Kidney tubule cell (primary cell): ENCODE measurements at places on chromosomes 7 and 10.

- DNase-seq = peak; percentile 56
Observed at GRCh38 chr10:21517134-21518031, 8.1 kb downstream of the SKIDA1 start.

DNA sequence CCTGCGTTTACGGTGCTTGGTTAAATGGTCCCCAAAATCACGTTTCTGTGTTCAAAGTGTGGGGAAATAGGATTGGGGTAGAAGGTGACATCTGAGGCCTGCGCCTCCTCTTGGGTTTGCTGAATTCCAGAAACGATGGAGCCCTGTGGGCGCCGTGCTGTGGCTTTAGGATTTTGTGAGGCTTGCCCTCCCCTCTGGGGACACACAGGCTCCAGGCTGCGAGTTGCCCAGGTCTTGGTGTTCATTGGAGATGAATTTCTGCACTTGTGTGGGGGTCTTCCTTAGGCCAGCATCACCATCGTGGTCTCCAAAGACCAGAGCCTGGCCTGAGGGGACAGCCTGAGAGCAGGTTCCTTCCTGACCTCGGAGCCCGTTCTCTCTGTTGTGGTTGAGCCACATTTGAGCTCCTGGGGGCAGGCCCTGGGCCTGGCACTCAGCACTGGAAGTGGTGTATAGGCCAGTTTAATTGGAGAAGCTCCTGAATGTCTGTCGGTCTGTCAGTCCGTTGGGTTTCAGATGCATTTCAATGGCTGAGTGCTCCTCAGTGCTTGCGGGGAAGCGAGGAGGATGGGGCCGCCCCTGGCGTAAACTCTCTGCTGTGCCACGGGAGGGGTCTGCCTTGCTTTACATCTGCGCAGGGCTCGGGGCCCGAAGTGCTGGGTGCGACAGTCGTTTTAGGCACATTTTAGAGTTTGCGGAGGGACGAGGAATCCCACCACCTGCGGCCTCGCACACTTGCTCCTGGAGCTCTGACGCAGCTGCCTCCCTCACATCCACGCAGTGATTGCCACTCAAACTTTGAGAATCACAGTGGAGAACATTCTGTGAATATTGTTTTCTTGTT lies 71.7 kb downstream of the DNAJB6 start:
- no peak for DNase-seq

DNA sequence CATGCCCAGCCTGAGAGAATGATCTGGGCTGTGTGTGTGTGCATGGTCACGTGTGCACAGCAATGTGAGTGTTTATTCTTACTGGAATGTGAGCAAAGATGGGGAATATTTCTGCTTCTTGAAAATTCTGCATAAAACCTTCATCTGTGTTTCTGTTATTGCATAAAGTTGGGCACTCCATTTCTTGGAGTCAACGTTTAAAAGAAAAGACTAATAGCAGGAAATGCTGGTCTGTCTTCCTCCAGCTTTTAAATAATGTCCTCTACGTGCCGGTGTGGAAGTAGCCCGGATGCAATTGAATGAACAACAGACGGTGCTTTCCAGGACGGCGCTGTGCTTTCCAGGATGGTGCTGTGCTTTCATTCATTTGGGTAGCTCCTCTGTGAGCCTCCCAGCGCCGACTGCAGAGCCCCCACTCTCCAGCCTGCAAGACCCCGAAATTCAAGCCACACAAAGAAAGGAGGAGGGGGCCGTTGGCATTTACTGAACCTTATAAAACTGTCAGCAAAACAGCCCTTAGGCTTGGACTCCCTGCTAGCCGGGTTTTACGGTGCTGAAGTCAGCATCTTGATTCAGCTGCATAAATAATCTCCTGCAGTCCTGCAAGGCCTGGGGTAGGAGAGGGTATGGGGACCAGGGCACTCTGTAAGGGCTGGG lies 158.2 kb upstream of the PRKCQ start:
- DNase-seq = peak; percentile 68

DNA sequence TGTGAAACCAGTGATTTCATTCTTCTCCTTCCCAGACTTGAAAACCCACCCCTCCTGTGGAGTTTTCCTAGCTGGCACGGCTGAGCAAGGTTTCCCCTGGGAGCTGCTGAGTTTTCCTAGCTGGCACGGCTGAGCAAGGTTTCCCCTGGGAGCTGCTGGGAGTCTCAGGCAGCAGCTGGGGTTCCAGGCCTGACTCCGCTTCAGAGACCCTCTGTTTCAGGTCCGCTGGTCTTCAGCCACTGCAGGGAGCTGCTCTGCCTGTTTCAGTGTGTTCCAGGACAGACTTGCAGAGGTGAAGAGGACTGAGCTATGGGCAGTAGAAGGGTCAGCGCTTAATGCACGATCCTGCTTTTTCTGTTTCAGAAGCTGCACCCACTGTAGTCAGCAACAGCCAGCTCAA lies 104.9 kb downstream of the XRCC2 start:
- DNase-seq = no peak

- peak; percentile 17 for DNase-seq
Observed at GRCh38 chr10:36349445-36350078, 707.5 kb upstream of the FZD8 start.

DNA sequence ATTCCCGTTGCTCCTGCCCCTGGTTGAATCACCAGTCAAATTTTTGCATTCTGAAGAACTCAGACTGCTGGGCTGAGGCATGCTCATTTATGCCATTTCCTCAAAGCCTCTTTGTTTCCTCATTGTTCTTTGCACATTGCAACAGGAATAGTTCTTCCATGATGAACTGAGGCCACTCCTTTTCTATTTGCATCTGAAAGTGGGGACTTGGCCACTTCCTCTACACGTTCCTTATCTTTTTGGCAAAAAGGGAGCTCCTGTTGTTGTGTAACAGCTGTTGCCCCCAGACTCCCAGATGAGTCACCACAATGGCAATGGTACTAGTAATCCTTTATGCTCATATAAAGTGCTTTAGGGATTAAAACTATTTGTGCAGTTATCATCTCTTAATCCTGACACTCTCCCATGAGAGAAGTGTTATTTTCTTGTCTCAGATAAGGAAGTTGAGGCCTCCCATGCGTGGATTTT lies 20.1 kb upstream of the ITPRID1 start:
- DNase-seq = peak; percentile 95

DNA sequence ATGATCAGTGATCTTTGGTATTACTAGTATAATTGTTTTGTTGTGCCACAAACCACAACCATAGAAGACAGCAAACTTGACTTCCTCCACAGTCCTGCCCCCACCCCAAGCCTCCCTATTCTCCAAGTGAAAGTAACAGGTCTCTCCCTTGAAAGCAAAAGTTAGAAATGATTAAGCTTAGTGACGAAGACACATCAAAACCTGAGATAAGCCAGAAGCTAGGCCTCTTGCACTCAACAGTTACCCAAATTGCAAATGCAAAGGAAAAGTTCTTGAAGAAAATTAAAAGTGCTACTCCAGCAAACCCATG lies 7.5 kb downstream of the SAR1A start:
- DNase-seq = peak; percentile 23

GRCh38 chr10:129416956-129417765 lies 49.9 kb upstream of the MGMT start:
- no peak for DNase-seq

DNA sequence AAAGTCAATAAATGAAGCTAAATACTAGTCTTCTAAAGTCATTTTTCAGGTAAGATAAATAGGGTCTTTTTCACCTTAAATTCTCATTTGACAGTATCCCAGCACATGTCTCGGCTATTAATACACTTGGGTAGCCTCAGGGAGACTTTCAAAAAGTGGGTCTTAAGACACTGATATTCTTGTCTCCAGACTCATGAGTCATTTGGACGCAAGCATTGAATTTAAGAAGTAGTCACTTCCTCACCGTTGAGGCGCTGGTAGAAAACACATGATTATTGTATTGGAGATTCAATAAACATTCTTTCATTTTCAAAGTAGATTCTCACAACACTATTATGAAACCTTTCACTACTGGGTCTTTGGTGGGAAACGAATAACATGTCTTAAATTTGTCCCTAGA lies 108.9 kb upstream of the SP8 start:
- no peak for DNase-seq

- DNase-seq = no peak
Observed at GRCh38 chr7:75711656-75712514, 26.9 kb downstream of the HIP1 start.

DNA sequence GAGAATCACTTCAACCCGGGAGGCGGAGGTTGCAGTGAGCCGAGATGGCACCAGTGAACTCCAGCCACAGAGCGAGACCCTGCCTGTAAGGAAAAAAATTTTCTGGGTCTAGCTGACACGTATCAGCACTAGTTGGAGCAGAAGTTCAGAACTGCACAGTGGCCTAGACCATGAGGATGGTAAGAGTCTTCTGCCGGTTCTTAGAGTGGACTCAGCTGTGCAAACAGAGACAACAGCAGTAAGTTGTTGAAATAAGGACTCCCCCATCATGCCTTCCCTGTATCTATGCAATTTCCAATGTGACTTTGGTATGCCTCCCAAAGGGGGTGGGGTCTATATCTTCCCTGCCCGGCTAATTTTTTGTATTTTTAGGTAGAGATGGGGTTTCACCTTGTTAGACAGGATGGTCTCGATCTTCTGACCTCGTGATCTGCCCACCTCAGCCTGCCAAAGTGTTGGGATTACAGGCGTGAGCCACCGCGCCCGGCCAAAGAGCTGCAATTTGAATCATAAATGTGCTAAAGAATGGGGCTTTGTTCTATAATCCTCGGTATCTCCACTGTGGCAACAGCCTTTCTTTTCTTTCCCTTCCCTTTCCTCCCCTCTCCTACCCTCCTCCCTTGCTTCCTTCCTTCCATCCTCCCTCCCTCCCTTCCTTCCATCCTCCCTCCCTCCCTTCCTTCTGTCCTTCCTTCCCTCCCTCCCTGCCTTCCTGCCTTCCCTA lies 14.5 kb upstream of the RNF216 start:
- no peak for DNase-seq

DNA sequence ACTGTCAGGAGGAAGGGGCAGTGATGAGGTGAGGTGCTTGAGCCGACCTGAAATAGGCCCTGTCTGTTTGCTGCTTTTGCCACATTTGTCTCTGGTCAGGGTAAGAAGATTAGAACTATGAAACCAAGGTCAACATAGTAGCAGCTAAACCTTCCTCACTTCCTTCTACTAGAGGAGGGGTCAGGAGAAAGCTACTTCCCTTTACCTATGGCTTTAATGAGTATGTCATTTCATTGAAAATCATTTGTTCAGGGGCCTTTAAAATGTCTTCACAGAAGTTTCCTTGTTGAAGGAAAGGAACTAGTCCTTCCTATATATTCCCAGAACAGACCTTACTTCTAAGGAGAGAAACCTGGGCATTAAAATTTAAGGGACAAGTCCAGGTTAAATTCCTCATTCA lies 19.0 kb downstream of the HYAL4 start:
- DNase-seq = no peak

DNA sequence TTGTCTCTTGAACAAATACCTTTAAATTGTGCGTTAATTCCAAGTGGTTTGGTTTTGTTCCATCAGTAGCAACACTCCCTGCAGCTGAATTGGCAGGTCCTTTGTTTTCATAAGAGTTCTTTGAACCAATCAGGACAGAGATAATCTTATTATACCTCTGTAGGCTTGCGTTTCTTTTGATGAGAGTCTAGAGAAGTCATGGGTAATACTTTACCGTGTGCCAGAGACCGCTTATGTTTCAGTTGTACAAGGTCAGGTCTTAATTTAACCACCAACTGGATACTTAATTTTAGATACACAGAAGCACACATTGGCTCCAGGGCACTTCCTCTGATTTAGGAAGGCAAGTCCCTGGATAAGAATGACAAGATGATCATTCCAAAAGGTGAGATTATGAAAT lies at the start of gene ASB15:
TSS of gene ASB15 (plus strand) at position 292 of the 400 bp plus-strand sequence. CDS start 12,682 bp downstream, outside the sequence.
- no peak for DNase-seq
